Fibroblast of lung (primary cell): ENCODE measurements at places on chromosomes 2 and 18. TPM values are rescaled to one million over a fixed set of nuclear protein-coding genes. Genes with fewer than 3 reads are reported as not detected.

- peak; percentile 33 for DNase-seq
These were observed 84.6 kb upstream of the RFX8 start for GRCh38 chr2:101559551-101559950.

DNA sequence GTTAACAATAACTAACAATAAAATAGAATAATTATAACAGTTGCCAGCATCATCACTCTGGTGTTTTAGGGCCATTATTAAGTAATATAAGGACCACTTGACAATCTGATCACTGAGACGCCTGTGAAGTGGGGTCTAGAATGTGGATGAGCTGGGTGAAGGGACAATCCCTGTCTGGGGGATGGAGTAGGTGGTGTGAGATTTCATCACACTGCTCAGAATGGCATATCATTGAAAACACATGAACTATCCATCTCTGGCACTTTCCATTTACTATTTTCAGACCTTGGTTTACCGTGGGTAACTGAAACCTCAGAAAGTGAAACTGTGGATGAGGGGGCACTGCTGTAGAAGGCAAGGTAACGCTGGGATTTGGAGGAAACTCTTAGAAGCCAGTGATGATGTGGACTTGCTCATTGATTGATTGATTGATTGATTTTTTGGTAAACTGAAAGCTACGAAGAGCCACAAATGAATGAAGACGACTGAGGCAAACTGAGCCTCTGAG, 204.4 kb upstream of the TWIST2 start:
- no peak for DNase-seq

UGT1A8 gene
- not detected in 2 replicates for total RNA-seq

DNA sequence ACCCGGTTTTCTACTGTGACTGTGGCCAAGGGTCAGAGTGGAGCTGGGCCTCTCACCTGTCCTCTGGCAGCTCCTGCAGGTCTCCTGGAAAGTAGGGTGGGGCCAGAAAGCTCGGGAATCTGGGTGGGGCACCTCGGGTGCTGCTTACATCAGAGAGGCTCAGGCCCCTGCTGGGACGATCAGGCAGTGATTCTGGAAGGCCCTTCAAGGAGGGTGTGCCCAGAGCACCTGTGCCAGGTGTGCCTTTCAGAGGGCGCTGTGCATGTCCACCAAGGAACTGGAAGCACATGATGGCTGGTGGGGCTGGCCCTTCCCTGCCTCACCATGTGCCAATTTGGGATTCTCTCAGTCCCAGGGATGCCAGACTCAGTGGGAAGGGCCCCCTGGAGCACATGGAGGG, 44.0 kb downstream of the ATP6V1C2 start:
- DNase-seq = no peak

SPC25 gene
- 0.99 TPM in 1 of 2 replicates, not detected in the other for total RNA-seq

SKOR2 gene
- total RNA-seq = not detected in 2 replicates

GRCh38 chr2:218895759-218896500, 15.3 kb downstream of the WNT10A start:
- no peak for DNase-seq

GRCh38 chr2:181083140-181083539, 102.7 kb downstream of the UBE2E3 start:
- no peak for DNase-seq

- no peak for DNase-seq
These were observed 156.2 kb downstream of the HRH4 start for GRCh38 chr18:24616653-24617052.

DNA sequence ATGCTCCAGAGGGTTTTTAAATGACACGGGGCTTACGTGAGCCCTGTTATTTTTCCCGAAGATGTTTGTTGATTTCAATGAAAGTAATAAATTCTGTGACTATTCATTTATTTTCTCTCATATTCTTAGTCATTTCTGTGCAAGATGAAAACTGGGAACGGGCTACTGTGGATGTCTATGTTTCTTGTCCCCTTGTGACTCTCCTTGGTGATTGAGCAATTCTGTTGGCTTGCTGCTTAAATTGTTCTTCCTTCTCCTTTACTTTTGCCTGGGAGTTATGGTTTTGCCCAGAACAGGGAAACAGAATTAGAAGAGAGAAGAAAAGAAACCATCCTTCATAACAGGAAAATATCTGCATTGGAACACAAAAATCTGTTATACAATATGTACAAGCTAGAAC, 508.2 kb upstream of the DSEL start:
- no peak for DNase-seq

GAD1 gene
- total RNA-seq = 0.26 and 0.33 TPM in 2 replicates

DNA sequence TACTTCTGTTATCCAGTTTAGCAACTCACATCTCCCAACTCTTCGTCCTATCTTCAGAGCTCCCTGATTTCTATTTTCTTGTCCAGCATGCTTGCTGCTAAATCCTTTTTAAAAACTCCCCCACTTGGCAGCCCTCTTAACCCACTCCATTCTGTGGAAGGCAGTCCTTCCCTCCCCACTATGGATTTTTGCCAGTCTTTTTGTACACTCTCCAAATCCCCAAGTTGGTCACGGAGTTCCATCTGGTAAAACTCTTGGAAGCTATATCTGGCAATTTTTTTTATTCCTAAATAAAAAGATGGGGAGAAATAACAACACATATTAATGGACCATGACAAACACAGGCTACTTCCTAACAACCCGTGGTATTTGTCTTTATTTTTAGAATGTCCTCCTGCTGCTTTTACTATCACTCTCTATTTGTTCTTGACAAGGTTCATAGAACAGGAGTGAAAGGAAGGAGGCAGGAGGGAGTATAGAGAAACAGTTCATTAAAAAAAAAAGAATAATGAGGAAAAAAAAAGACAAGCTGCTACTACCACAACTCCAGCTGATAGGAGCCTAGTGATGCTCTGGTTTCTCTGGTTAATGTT, 120.0 kb upstream of the THSD7B start:
- no peak for DNase-seq

- DNase-seq = no peak
These were observed 19.8 kb downstream of the GAREM1 start for GRCh38 chr18:32450874-32451273.

- DNase-seq = no peak
These were observed 10.4 kb upstream of the EN1 start for GRCh38 chr2:118857677-118858484.

DNA sequence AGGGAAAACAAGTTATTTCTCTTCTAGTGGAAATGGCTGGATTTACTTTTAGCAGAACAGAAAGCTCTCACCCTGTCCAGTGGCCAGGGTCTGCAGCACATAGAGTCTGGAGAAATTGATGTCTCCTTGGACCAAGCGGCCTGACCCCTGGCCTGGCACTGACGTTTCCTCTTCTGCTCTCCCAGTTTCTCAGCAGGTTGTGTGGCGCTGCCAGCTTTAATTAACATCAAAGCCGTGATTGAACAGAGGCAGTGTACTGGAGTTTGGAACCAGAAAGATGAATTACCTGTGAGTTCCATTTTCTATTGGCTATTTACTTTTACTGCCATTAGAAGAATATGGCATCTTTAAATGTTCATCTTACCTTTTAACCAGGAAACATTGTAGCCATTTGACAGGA, 20.9 kb downstream of the CD8A start:
- no peak for DNase-seq

CEBPZOS gene
- total RNA-seq = 12.6 and 16.8 TPM in 2 replicates

IL1B gene
- 0.26 TPM in 1 of 2 replicates, not detected in the other for total RNA-seq
